ENCODE measurements at places on chromosomes 5 and 9. TPM values are rescaled to one million over a fixed set of nuclear protein-coding genes. Genes with fewer than 3 reads are reported as not detected.

DNA sequence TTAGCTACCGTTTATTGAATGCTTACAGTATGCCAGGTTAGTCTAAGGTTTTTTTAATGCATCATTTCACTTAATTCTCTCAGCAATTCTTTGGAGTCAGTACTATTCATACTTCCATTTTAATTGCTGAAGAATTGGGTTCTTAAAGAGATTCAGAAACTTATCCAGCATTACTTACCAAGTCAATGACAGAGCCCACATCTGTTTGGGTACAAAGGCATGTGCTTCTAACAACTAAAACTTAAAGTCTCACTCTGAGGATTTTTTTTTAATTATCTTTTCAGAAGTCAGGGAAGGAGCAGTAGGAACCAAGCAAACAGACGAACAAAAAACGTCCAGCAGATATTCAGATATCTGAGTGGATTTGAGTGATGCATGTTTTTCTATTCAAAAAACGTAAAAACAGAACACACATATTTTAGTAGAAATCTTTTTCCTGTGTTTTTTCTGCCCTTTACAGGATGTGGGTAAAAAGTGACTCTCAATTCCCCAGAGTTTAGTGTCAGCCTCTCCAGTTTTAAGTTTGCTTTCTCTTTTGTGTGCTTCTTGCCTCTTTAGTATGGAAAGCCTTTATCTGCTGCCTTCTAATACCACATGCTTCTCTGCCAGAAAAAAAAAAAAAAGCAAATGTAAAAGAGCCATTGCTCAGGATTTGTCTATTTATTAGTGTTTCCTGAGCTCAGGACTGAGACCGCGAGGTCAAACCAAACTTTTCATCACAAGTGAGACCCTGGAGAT lies 118.0 kb downstream of the PRKACG start:
- no peak for DNase-seq

GRCh38 chr5:170365011-170365410 lies 24.2 kb downstream of the KCNMB1 start:
- no peak for DNase-seq

DNA sequence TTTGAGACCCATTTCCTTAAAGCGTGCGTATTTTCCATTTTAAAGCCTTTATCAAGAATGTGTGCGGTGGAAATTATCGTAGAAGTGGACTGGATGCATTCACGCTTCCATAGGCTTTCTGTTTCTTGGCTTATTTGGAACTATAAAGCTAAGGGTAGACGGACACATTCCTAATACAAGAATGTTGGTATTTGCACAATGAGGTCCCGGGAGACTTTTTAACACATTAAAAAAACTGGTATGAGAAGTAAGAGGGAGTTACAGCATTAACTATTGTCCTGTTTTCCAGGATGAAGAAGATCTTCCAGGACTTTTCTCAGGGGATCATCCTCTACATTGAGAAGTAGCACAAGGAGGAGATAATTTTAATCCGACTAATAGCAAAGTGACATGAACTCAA lies 653.0 kb downstream of the MTRR start:
- DNase-seq = no peak

- no peak for DNase-seq
Measured at GRCh38 chr9:121784731-121785411, 133.4 kb downstream of the DAB2IP start.

DNA sequence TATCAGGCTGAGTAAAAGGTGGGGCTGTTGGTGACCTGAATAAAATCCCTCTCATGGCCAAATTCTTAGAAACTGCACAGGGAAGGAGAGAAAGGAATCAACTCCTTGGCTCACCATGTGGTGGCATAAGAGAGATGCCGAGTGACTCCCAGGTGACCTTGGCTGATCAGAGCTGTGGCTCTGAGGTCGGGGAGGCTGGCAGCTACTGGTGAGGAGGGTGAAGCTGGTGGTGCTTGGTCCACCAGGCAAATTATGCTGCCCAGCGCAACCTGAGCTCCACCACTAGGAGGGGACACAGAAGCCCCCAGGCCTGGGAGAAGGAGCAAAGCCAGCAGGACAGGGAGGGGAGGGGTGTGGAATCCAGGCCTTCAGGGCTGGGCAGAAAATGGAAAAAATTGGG lies 111.2 kb upstream of the IL12B start:
- DNase-seq = no peak

DNA sequence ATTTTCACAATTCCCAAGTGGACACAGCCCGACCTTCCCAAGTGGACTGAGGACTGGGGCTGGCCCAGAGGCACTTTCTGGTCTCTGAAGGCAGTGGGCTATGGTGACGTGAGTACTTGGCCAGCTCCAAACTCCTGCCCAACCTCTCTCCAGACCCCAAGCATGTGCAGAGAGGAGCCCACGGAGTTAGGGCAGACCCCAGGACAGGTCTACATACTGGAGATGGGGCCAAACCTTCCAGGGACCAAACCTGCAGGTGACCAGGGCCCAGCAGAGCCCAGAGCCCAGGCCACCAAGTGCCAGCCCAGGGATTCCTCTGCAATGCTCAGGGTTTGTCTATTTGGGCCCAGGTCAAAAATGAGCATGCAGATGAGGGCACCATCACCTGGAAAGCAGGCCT lies 15.3 kb downstream of the BRD3 start:
- DNase-seq = peak; percentile 19

- DNase-seq = no peak
Measured at GRCh38 chr5:131514316-131515283, 120.4 kb downstream of the RAPGEF6 start.

GRCh38 chr9:90801973-90802322 lies 329 bp downstream of the SYK start:
- DNase-seq = no peak

DNA sequence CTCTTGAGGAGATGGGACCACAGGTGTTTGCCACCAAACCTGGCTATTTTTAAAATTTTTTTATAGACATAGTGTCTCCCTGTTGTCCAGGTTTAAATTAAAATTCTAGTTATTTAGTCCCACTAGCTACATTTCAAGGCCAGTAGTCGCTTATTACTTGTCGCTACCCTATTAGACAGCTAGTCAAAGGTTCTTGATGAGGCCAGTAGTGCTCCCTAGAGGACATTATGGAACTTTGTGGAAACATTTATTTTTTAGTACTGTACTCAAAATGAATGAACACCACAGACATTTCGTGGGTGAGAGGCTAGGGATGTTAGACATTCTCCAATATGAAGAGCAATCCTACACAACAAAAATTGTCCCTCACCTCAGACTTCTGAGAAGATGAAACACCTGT lies 14.4 kb upstream of the GRXCR2 start:
- no peak for DNase-seq

GRCh38 chr9:94054716-94055115 lies 29.5 kb upstream of the PTPDC1 start:
- peak; percentile 72 for DNase-seq

- peak; percentile 80 for DNase-seq
Measured at GRCh38 chr9:83981126-83981871, 694 bp downstream of the RMI1 start.

- no peak for DNase-seq
Measured at GRCh38 chr5:168443950-168444700, 42.1 kb upstream of the RARS1 start.

GRCh38 chr5:39928709-39929108 lies 503.9 kb upstream of the DAB2 start:
- DNase-seq = no peak

DNA sequence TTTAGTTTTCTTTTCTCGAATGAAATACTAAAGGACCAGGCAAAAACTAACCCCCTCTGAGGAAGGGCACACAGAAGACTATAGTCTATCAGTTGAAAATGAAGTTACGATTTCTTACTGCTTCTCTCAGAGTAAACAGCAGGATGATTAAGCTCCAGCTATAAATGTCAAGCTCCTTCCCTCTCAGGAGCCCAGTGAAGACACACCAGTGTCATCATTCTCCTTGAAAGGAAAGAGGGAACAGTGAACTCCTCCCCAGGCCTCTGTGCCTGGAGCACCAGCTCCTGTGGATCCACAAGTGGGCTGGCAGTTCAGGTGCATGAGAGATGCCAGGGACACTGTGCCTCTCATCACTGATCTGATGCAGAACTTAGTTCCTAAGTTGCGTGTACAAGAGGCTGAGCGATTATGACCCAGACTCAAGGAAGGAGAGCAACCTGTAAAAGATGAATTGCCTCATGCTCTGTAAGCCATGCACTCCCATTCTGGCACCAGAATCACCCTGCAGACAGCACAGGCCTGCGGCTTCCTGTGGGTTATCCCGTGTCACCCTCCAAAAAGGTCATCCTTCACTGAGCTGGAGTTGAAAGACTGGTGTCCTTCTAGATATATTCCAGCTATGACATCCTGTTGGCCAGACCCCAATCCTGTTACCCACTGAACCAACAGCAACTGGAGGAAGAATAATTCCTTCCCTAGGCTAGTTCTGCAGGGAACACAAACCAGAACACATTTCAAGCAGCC lies 394.0 kb downstream of the SEMA5A start:
- no peak for DNase-seq

DNA sequence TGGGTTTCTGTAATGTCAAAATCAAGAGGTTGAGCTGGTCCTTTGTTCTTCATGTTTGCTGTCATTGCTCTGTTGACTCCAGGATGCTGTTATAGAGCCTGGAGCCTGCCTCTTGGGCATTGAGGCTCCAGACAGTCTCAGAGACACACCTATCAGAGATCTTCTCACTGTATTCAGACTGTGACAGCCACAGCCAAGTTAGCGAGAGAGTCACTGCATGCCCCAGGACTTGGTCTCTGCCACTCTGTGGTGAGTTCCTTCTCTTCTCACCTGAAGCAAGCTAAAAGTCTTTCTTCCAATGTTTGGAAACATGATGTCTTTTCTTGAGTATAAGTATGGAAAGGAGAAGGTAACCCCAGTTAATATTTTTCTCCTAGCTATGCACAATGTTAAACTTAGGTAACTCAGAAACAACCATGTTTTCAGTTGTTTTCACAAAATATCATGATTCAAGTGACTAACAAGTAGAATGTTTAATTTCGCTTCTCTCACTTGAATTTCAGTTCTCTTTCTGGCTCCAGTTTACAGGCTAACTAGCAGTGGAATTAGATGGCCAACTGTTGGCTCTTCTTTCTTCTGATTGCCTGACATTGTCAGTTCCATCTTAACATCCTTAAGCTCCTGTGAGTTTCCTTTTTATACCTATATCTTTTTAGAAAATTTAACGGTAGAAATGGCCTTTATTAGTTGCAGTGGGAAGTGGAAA lies 20.6 kb upstream of the ZFYVE16 start:
- DNase-seq = no peak

DNA sequence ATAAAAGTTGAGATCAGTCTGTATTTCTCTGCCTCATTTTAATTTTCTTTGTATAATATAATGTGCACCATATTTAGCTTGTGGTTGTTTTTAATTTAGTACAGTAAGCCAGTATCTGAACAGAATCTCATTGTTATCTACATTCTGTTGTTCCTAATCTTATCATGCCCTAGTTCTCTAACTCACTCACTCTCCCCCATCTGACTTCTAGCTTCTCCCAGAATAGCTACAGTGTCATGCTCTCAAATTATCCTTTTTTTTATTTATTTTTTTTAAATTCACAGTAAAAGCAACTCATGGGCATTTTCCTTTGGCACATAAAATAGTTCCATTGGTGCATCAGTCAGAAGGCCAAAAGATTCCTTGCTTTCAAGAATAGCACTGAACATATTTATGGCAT lies 156.6 kb downstream of the TRPM3 start:
- no peak for DNase-seq

Gene ADGRD2
- total RNA-seq = not detected

Gene PCSK1
- 2.2 TPM for total RNA-seq

Gene PRLR
- total RNA-seq = 0.71 TPM

Gene ZDHHC11B
- total RNA-seq = 1.6 TPM

Gene ENTR1
- total RNA-seq = 42.7 TPM

Gene SREK1
- total RNA-seq = 93.1 TPM

Gene CBY3
- total RNA-seq = not detected

Gene HAPLN1
- total RNA-seq = not detected

Gene SUB1
- 118 TPM for total RNA-seq

Measured in sigmoid colon (tissue), 7 donors.